ENCODE measurements at places on chromosomes 11 and 22.

- DNase-seq, result no peak
- no peak overlapping the region for H3K27ac ChIP-seq
- H3K36me3 ChIP-seq, result no peaks in the 10 kb centered on the region
- no peaks in the 10 kb centered on the region for H3K4me1 ChIP-seq
These were observed 85.0 kb downstream of the INSC start for GRCh38 chr11:15199693-15200092.

DNA sequence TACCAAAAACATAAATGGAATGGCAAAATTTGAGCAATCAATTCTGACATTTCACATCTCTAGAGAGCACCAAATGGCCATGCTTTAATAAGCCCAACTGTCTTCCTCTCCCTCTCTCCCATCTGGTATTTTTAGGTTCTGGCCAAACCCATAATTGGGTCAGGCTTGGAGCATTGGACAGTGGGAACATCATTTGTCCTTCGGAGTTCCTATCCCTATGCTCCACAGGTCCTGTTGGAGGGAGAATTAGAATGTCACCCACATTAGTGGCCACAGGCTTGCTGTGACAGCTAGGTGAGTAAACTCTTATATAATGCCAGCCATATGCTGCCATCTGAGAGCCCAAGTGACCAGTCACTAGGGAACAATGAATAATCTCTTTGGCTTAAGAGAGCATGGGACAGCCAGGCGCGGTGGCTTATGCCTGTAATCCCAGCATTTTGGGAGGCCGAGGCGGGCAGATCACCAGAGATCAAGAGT, 251.0 kb upstream of the CCDC90B start:
- H3K27ac ChIP-seq, result no peak overlapping the region
- no peaks in the 10 kb centered on the region for H3K4me1 ChIP-seq
- no peaks in the 10 kb centered on the region for H3K36me3 ChIP-seq
- DNase-seq, result no peak
- no peaks in the 10 kb centered on the region for H3K27me3 ChIP-seq

- H3K36me3 ChIP-seq, result peaks cover 36% of the 10 kb centered on the region
- peak within 1 kb of the TSS; percentile 89 for H3K4me3 ChIP-seq
- peaks cover 42% of the 10 kb centered on the region for H3K4me1 ChIP-seq
- peak within 1 kb of the TSS; percentile 99 for H3K27ac ChIP-seq
- H3K27me3 ChIP-seq, result no peaks in the 10 kb centered on the region
- no peak for DNase-seq
These were observed at the start of gene DLG2 for GRCh38 chr11:85627332-85627997. Gene DLG2, minus strand, starts transcription at chr11:85627344.

- H3K27ac ChIP-seq, result no peak overlapping the region
- peaks cover 3% of the 10 kb centered on the region for H3K27me3 ChIP-seq
- H3K36me3 ChIP-seq, result no peaks in the 10 kb centered on the region
- no peak overlapping the region for H3K4me3 ChIP-seq
- no peak for DNase-seq
- H3K4me1 ChIP-seq, result no peaks in the 10 kb centered on the region
These were observed 163.6 kb upstream of the ISX start for GRCh38 chr22:34902335-34902734.

GRCh38 chr22:45504373-45505341, 2.0 kb downstream of the FBLN1 start:
- DNase-seq, result no peak
- peaks cover 6% of the 10 kb centered on the region for H3K4me1 ChIP-seq
- H3K27ac ChIP-seq, result no peak overlapping the region
- no peaks in the 10 kb centered on the region for H3K36me3 ChIP-seq

DNA sequence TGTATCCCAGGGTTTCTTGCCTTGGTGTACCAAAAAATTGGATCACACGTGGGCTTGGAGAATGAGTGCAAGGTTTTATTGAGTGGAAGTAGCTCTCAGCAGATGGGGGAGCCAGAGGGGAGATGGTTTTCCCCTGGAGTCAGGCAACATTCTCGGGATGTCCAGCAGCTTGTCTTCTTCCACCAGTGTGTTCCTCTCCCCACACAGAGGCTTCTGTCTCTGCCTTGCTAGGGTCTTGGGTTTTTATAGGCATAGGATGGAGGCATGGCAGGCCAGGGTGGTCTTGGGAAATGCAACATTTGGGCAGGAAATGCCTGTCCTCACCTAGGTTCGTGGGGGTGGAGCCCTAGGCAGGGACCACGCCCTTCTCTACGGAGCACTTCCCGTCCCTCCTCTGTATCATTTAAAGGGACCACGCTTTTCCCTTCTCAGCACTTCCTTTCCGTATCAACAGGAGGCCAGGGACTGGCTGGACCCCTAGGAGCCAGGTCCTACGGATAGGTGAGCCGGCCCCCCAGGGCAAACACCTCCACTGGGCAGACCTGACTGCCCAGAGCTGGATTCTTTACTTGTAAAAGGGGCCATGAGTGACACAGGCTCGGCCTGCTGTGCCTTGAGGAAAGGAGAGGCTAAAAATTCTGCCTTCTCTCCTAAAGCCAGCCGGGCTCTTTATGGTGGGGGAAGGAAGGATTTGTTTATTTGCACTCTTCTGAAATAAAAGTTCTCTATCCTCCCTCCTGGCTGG, 55.3 kb upstream of the CCDC188 start:
- no peaks in the 10 kb centered on the region for H3K27me3 ChIP-seq
- H3K4me3 ChIP-seq, result peak overlapping the region; percentile 90
- H3K27ac ChIP-seq, result peak overlapping the region; percentile 93
- DNase-seq, result peak; percentile 81
- H3K36me3 ChIP-seq, result peaks cover 2% of the 10 kb centered on the region
- H3K4me1 ChIP-seq, result peaks cover 26% of the 10 kb centered on the region

- H3K4me3 ChIP-seq, result no peak overlapping the region
- no peaks in the 10 kb centered on the region for H3K27me3 ChIP-seq
- no peaks in the 10 kb centered on the region for H3K36me3 ChIP-seq
- no peak overlapping the region for H3K27ac ChIP-seq
These were observed 222.7 kb downstream of the SWAP70 start for GRCh38 chr11:9886595-9886994.

DNA sequence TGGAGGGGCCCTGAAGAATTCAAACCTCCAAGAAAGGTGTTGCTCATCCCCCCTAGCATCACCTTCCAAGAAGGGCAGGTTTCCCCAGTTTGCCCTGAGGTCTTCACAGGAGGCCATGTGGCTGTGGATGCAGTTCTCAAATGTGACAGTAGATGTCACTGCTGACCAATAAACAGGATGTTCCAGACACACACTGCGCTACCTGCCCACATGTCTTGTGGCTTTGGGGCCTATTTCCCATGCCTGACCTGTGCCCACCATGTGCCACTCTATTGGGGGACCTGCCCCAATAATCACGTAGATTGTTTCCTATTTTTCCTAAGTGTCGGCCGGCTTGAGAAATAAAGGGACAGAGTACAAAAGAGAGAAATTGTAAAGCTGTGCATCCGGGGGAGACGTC, 4.5 kb downstream of the GSTT2 start:
- H3K27ac ChIP-seq, result no peak overlapping the region
- H3K27me3 ChIP-seq, result no peaks in the 10 kb centered on the region
- H3K36me3 ChIP-seq, result no peaks in the 10 kb centered on the region
- H3K4me3 ChIP-seq, result no peak overlapping the region
- peak; percentile 47 for DNase-seq
